GM12878 (cell line): ENCODE measurements at places on chromosomes 1 and 21.

- no peak for DNase-seq
Measured at GRCh38 chr1:225890346-225891228, 1.6 kb upstream of the LEFTY1 start.

DNA sequence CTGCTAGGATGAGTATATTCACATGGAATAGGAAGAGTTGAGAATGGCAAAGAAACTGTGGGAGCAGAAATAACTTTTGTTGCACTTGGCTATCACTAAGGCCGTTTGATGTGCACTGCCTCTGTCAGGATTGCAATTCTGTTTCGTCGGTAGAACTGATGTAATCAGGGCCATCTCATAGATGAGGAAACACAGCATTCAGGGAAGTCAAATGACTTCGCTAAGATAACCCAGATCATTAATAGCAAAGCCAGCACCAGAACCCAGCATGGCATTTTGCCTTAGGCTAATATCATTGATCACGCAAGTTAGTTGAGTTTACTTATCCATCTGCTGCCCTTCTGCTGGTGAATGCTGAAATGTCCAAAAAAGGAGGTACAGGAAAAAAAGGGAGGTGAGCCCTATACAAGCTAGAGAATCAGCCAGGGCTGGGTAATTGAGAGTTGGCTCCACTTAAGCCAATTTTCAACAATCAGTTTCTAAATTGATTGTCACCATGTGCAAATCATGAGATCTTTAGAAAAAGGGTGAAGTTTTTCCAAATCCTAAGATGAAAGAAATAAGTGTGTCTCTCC, 7.6 kb downstream of the RASSF5 start:
- DNase-seq: no peak

GRCh38 chr1:153805042-153805745, 30.0 kb downstream of the SLC27A3 start:
- DNase-seq: peak; percentile 98

DNA sequence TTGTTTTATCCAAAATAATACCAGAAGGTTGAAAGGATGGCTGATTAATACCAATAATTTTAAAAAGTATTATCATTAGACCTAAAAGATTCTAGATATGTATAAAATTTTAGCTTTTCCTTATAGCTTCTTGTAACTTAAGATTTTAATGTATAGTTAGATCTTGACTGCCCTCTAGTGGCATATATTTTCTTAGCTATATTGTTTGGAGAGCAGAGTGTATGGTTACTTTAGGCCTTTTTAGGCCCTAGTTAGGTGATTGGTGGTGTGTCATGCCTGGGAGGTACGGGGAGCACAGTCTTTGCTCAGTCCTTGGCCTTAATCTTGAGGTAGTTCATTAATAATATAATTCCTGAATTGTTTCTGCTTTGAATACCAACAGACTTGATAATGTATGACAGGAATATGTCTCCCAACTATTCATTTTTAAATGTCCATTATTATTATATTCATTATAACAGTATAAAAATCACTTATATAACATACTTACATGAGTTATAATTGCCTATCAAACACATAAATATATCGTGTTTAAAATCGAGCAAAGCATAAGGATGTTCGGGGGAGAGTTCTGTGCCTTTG, 328.4 kb downstream of the ZP4 start:
- peak; percentile 4 for DNase-seq

- no peak for DNase-seq
Measured at GRCh38 chr1:201999625-202000238, 10.7 kb upstream of the ELF3 start.

- DNase-seq: no peak
Measured at GRCh38 chr1:85278853-85279314, 2.5 kb upstream of the BCL10 start.

GRCh38 chr1:235002706-235003300, 125.8 kb downstream of the TOMM20 start:
- DNase-seq: no peak

GRCh38 chr1:10673109-10673711, 123.2 kb downstream of the CASZ1 start:
- no peak for DNase-seq

DNA sequence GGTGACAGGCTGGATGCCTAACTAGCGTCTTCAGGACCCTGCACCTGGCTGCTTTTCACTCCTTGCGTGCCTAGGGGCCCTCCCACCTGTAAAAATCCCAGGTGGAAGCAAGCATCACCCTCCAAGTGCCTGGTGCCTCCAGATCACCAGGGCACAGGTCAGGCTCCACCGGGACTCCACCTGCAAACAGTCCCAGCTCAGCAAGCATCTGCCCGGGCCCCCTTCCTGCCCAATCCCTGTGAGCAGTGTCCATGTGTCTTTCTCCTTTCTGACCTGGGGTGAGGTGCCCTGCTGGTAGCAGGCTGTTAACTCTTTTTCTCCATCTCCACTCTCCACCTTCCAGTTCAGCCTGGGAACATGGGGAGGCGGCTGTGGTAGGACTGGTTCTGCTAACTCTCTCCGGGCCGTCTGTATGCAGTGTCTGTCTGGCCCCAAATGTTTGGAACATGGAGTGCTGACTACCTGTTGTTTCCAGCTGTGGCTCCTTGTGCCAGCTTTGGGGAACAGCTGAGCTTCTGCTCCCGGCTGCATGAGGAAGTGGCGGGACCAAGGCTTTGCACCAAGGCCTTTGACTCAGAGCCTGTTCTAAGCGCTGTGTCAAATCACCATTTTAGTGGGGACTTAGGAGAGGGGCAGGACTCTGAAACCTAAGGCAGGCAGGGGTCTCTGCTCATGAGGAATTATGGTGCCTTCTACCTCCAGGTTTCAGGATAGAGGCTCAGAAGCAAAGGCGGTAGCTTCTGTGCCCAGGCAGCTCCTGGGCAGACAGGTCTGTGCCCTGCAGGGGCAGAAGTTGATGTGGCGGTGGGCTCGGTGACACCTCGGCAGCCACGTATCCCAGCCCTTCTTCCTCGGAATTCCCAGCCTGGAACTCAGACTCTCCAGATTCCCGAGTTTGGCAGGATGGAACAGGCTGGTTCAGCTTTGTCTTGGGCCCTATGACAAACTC, 5.5 kb downstream of the GPR137B start:
- no peak for DNase-seq

GRCh38 chr1:197989058-197989457, 71.9 kb downstream of the LHX9 start:
- no peak for DNase-seq

DNA sequence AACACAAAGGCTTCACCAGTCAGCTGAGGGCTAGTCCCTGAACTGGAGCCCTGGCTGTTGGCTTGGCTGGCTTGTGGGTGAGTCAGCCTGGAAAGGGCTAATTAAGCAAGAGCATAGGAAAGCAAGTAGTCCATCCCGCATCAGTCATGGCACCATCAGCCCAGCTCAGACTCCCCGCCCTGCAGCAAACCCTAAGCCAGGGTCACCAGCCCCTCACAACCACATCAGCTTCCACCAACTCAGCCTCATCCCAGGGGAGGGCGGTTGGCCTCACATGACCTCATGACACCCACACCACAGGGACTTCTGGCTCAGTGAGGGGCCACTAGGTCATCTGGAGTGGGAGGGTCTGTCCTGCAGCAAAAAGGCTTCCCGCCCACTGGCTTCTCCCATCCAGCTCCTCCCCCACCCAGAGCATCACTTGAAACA, 7.0 kb upstream of the SPATC1L start:
- DNase-seq: no peak

- no peak for DNase-seq
Measured at GRCh38 chr1:58619286-58620054, 42.4 kb upstream of the TACSTD2 start.

DNA sequence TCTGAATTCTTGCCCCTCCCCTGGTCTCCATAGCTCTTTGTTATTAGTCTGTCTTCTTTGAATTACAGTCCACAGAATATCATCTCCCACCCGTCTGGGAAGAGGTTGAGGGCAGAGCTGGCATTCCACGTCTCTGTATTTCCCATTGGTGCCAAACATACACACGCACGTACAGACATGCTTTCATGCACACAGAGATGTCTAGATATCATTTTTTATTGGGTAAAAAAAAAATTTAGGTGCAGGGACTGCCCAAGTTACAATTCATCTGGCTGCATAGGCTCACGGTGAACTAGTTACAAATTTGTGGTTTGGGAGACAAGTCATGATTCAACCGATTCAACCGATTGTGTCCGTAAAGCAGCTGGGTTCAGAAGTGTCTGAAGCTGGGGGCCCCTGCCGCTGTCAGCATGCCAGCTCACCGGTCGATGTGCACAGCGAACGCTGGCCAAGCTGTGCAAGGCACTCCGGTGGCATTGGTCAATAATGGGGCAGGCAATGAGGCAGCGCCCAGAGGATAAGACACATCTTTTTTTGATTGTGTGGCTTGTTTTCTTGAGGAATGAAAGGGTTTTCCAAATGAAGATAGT, 73.7 kb downstream of the KCNN3 start:
- no peak for DNase-seq

DNA sequence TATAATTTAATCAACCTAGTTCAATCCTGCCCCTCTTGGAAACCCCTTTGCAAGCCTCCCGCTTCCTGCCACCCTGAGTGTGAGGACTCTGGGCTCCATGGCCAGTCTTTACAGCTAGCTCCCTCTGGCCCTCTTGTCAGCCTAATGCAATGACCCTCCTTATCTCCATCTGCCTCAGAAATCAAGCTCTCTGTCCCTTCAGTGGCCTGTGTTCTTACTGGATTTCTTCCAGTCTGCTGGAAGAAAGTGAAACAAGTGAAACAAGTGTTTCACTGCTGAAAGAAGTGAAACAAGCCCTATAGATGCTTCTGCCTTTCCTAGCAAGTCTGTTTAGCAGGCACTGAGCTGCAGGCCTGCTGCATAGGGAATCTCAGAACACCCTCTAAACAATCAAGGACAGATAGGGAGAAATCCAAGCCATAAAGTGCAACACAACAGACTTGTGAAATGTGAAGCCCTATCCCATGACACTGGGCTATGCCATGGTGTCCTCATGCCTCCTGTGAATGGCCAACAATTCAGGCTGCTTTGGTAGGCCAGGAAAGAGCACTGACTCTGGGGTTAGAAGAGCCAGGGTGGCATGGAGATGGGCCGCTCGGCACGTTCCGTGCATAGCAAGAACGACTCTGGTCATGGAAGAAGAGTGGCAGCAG, 55.9 kb downstream of the FAM163A start:
- no peak for DNase-seq

- DNase-seq: no peak
Measured at GRCh38 chr1:204283711-204284651, 70.2 kb upstream of the GOLT1A start.

GRCh38 chr1:230327892-230328284, 98.2 kb downstream of the PGBD5 start:
- peak; percentile 5 for DNase-seq

DNA sequence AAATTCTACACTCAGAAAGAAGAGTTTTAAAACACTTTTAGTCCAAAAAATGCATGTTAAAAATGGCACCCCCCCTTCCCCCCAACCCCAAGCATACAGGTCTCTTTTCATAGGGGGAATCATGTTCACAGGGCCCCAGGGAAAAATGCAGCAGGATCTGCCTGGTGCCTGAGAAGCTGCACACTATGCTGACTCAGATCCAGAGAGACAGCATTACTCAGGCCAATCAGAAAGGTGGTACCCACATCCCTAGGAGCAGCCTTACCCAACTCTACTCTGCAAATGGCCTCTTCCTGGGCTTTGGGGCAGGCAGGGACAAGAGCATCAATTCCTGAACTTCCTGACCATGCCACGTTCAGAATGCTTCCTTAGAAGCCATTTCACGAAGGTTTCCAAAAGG, 119.0 kb downstream of the HIVEP3 start:
- DNase-seq: peak; percentile 62

DNA sequence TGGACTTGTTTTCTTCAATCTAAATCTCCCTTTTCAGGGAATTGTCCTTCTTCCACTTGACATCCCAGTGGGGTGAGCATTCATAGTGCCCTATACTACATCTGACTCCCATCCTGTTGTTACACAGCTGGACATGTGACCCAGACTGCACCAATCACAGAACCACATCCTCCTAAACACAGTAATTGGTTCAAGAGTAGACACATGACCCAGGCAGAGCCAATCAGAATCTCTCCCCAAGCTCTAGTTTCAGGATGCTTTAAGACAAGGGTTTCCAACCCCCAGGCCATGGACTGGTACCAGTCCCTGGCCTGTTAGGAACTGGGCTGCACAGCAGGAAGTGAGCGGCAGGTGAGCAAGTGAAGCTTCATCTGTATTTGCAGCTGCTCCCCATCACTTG, 5.6 kb upstream of the DDOST start:
- peak; percentile 7 for DNase-seq

- DNase-seq: no peak
Measured at GRCh38 chr21:17711896-17712295, 99.2 kb upstream of the BTG3 start.

DNA sequence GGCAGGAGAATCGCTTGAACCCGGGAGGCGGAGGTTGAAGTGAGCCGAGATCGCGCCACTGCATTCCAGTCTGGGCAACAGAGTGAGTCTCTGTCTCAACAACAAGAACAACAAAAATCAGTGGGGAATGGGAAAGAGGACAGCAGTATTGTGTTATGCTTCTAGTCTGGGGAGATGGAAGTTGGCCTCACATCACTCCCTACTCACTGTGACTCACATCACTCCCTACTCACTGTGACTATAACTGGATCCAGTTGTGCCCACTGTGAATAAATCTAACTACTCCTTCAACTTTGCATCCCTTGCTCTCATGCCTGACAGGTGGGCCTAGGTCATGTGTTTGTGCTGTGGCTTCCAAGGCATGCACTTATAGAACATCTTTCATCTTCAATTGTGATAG, 285.4 kb upstream of the USP24 start:
- no peak for DNase-seq

DNA sequence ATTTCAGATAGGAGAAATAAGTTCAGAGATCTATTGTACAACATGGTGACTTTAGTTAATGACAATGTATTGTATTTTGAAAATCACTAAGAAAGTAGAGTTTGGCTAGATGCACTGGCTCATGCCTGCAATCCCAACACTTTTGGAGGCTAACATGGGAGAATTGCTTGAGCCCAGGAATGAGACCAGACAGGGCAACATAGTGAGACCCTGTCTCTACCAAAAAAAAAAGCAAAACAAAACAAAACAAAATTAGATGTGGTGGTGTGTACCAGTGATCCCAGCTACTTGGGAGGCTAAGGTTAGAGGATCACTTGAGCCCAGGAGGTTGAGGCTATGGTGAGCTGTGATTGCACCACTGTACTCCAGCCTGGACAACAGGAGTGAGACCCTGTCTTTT, 27.2 kb downstream of the IVNS1ABP start:
- DNase-seq: no peak
